Right hindlimb (tissue), 1 donor: ENCODE measurements at places on chromosomes 11 and 22.

DNA sequence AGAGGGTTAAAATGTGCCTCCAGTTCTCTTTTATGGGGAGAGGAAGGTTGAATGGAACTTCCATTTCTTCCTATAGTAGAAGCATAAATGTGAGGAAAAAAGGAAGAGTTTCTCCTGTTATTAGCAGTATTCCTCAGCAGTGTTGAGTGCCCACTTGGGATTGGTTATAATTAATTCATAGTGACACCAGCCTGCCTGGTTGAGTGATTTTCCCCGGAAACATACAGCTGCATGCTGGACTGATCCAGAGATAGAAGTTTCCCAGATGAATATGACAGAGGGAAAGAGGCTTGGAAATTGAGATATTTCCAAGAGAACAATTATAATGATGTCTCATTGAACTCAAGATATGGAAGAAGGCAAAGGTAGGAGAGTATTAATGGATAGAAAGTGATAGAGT lies 28.3 kb downstream of the RAB39A start:
- no peak for DNase-seq

GRCh38 chr11:468493-468892 lies 18.4 kb downstream of the PTDSS2 start:
- DNase-seq, result no peak

- DNase-seq, result no peak
These were observed 43.2 kb downstream of the NAT10 start for GRCh38 chr11:34148504-34149165.

- no peak for DNase-seq
These were observed 3.7 kb downstream of the POLR2L start for GRCh38 chr11:838441-839279.

DNA sequence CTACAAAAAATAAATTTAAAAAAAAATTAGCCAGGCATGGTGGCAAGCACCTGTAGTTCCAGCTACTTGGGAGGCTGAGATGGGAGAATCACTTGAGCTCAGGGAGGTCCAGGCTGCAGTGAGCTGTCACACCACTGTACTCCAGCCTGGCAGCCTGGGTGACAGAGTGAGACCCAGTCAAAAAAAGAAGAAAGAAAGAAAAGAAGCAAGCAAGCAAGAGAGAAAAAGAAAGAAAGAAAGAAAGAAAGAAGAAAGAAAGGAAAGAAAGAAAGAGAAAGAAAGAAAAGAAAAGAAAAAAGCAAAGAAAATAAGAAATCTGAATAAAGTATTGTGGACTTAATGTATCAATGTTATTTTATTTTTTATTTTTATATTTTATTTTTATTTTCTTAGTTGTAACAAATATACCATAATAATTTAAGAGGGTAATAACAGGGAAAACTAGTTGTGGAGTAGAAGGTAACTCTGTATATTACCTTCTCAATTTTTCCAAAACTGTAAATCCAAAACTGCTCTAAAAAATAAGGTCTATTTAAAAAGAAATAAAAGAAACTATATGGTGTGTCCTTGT lies 1.1 kb upstream of the ZNF215 start:
- no peak for DNase-seq
